ENCODE measurements at places on chromosomes 12 and 14. TPM values are rescaled to one million over a fixed set of nuclear protein-coding genes. Genes with fewer than 3 reads are reported as not detected.

The RNF212B gene
- polyA plus RNA-seq, result 0.45 TPM

The KNTC1 gene
- 34.1 TPM for polyA plus RNA-seq

GRCh38 chr12:22728987-22729386 is 104.0 kb downstream of the ETNK1 start:
- no peak for DNase-seq

- DNase-seq, result no peak
Measured at GRCh38 chr12:2411011-2411410, 358.2 kb downstream of the CACNA1C start.

- no peak for DNase-seq
Measured at GRCh38 chr12:38113991-38114390, 202.6 kb upstream of the ALG10B start.

All from small intestine (tissue), 16 donors.